ENCODE measurements at places on chromosomes 6 and 20. TPM values are rescaled to one million over a fixed set of nuclear protein-coding genes. Genes with fewer than 3 reads are reported as not detected.
A peak's percentile ranks its signal among the peaks of the same experiment; 100 is the strongest.

DNA sequence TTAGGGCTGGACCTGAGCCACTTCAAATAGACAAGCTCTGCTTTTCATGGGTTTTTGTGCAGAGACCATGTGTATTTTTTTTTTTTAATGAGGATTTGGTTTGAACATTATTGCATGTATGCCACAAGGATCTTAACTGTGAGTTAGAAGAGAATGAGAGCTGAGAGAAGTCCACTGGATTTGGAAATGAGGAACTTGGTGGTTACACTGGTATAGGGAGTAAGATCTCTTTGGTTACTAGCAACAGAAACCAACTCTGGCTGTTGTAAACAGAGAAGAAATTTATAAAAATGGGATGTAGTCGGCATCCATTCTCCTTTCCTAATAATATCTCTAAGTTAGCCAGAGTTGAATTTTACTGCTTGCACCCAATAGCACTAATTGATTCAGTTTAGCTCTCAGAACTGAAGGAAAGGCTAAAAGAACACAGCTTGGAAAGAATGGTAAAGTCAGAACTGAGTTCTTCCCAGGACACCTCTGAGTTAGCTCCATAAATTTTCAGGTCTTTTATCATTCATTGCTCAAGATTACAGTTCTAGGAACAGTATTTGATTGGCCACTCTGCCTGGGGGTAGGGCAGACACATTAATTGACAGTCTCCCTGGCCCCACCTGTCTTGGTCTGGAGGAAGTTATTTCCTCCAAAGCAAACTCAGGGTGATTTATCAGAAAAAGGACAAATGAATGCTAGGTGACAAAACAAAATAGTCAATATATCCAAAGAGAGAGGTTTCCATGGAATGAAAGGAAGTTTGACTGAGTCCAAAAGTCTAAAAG, 3.9 kb upstream of the WFDC2 start:
- no peak overlapping the region for H3K4me3 ChIP-seq
- H3K27ac ChIP-seq: no peak overlapping the region
- H3K27me3 ChIP-seq: peaks cover 12% of the 10 kb centered on the region
- H3K36me3 ChIP-seq: peaks cover 4% of the 10 kb centered on the region
- no peaks in the 10 kb centered on the region for H3K4me1 ChIP-seq
- no peak for DNase-seq

GRCh38 chr6:20620043-20620442, 85.8 kb downstream of the CDKAL1 start:
- DNase-seq: no peak
- no peaks in the 10 kb centered on the region for H3K27me3 ChIP-seq
- no peak overlapping the region for H3K27ac ChIP-seq
- no peaks in the 10 kb centered on the region for H3K36me3 ChIP-seq

- peak overlapping the region; percentile 44 for H3K27ac ChIP-seq
- peaks cover 31% of the 10 kb centered on the region for H3K4me1 ChIP-seq
- DNase-seq: no peak
- H3K27me3 ChIP-seq: peaks cover 16% of the 10 kb centered on the region
- H3K4me3 ChIP-seq: peak overlapping the region; percentile 67
- no peaks in the 10 kb centered on the region for H3K36me3 ChIP-seq
Measured at GRCh38 chr6:35061102-35061615, 80.0 kb downstream of the TCP11 start.

- peaks cover 11% of the 10 kb centered on the region for H3K36me3 ChIP-seq
- H3K4me3 ChIP-seq: no peak overlapping the region
- H3K4me1 ChIP-seq: peaks cover 3% of the 10 kb centered on the region
- no peak for DNase-seq
- H3K27me3 ChIP-seq: no peaks in the 10 kb centered on the region
- no peak overlapping the region for H3K27ac ChIP-seq
Measured at GRCh38 chr20:51535674-51536073, 6.8 kb downstream of the NFATC2 start.

DNA sequence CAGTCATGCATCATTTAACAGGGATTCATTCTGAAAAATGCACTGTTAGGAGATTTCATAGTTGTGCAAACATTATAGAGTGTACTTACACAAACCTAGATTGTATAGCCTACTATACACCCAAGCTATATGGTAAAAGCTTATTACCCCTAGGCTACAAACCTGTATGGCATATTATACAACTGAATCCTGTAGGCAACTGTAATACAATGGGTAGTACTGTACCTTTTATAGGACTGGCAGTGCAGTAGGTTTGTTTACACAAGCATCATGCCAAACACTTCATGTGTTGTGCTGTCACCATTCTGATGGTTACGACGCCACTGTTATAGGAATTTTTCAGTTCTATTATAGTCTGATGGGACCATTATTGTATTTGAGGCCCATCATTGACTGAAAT, 39.3 kb upstream of the KHDC1 start:
- H3K27me3 ChIP-seq: no peaks in the 10 kb centered on the region
- no peak for DNase-seq
- no peak overlapping the region for H3K27ac ChIP-seq
- no peak overlapping the region for H3K4me3 ChIP-seq
- no peaks in the 10 kb centered on the region for H3K4me1 ChIP-seq
- H3K36me3 ChIP-seq: peaks cover 11% of the 10 kb centered on the region

GRCh38 chr6:31332637-31333602, 24.1 kb downstream of the HLA-B start:
- H3K27me3 ChIP-seq: no peaks in the 10 kb centered on the region
- H3K27ac ChIP-seq: no peak overlapping the region
- H3K36me3 ChIP-seq: peaks cover 33% of the 10 kb centered on the region
- H3K4me1 ChIP-seq: no peaks in the 10 kb centered on the region
- no peak for DNase-seq

DNA sequence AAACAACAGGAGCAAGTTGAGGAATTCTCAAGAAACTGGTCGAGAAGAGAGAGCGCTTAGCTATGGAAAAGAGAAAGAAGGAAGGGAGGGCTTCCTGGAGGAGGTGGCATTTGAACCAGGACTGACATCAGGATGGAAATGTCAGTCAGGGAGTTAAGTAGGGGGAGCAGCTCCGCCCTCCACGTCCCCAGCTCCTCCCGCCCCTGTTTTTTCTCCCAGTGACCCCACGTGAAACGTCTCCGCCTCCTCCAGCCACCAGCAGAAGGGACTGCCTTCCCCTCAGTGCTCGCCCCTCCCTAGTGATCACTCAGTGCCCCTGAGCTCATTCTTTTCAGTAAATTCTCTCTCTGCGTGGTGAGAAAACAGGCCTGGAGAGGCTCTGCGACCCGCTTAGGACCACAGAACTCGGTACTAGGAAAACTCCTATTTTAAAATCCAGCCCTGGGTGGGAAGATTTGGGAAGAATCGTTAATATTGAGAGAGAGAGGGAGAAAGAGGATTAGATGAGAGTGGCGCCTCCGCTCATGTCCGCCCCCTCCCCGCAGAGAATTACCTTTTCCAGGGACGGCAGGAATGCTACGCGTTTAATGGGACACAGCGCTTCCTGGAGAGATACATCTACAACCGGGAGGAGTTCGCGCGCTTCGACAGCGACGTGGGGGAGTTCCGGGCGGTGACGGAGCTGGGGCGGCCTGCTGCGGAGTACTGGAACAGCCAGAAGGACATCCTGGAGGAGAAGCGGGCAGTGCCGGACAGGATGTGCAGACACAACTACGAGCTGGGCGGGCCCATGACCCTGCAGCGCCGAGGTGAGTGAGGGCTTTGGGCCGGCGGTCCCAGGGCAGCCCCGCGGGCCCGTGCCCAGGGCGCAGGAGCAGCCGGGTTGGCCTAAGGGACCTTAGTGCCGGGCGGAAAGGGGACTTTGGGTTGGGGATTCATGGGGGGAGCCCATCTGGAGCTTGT, 4.6 kb downstream of the HLA-DPB1 start:
- peaks cover 5% of the 10 kb centered on the region for H3K4me1 ChIP-seq
- peak; percentile 47 for DNase-seq
- H3K27ac ChIP-seq: peak overlapping the region; percentile 70
- peak overlapping the region; percentile 96 for H3K4me3 ChIP-seq
- peaks cover 11% of the 10 kb centered on the region for H3K36me3 ChIP-seq

GRCh38 chr6:137863091-137863797, 3.8 kb upstream of the TNFAIP3 start:
- H3K27me3 ChIP-seq: peaks cover 4% of the 10 kb centered on the region
- no peaks in the 10 kb centered on the region for H3K36me3 ChIP-seq
- no peak overlapping the region for H3K4me3 ChIP-seq
- H3K4me1 ChIP-seq: peaks cover 8% of the 10 kb centered on the region
- no peak overlapping the region for H3K27ac ChIP-seq

DNA sequence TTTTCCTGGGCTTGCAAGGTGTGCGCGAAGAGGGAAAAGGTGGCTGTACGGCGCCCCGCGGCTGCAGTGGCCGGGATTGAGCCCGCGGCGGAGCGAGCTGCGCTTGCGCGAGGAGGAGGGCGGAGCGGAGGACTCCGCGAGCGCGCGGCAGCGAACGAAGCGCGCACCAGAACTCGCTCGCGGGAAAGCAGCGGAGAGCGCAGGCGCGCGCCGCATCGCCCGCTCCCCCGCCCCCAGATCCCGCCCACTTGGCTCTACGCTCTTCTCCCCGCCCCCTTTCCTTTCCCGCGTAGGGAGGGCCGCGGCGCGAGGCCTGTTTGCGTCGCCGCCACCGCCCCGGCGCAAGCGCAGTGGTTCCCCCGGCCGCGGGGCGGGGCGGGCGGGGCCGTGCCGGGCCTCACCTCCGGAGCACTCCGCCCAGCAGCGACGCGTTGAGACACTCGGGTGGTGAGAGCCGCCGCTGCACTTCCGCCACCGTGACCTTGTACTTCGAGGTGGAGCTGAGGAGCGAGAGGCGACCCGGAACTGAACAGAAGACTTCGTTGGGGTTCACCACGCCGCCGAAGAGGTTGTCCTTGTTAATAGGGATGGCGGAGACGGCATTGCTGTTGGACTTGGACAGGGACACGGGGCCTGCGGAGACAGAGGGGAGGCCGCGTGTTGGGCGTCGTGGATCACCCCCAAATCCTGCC, 10.6 kb downstream of the TFAP2A start:
- H3K36me3 ChIP-seq: no peaks in the 10 kb centered on the region
- H3K4me3 ChIP-seq: peak overlapping the region; percentile 90
- H3K27ac ChIP-seq: peak overlapping the region; percentile 62
- peaks cover 12% of the 10 kb centered on the region for H3K27me3 ChIP-seq

- H3K27ac ChIP-seq: no peak overlapping the region
- DNase-seq: no peak
- no peaks in the 10 kb centered on the region for H3K36me3 ChIP-seq
- no peak overlapping the region for H3K4me3 ChIP-seq
Measured at GRCh38 chr20:33822423-33822822, 11.3 kb downstream of the CHMP4B start.

- no peaks in the 10 kb centered on the region for H3K4me1 ChIP-seq
- no peak overlapping the region for H3K27ac ChIP-seq
- H3K36me3 ChIP-seq: no peaks in the 10 kb centered on the region
- DNase-seq: no peak
- no peaks in the 10 kb centered on the region for H3K27me3 ChIP-seq
Measured at GRCh38 chr20:54140927-54141566, 32.7 kb downstream of the CYP24A1 start.

GRCh38 chr20:60565083-60565482, 606.9 kb downstream of the CDH26 start:
- H3K4me1 ChIP-seq: peaks cover 8% of the 10 kb centered on the region
- DNase-seq: no peak
- peaks cover 5% of the 10 kb centered on the region for H3K36me3 ChIP-seq
- H3K27me3 ChIP-seq: peaks cover 8% of the 10 kb centered on the region

DNA sequence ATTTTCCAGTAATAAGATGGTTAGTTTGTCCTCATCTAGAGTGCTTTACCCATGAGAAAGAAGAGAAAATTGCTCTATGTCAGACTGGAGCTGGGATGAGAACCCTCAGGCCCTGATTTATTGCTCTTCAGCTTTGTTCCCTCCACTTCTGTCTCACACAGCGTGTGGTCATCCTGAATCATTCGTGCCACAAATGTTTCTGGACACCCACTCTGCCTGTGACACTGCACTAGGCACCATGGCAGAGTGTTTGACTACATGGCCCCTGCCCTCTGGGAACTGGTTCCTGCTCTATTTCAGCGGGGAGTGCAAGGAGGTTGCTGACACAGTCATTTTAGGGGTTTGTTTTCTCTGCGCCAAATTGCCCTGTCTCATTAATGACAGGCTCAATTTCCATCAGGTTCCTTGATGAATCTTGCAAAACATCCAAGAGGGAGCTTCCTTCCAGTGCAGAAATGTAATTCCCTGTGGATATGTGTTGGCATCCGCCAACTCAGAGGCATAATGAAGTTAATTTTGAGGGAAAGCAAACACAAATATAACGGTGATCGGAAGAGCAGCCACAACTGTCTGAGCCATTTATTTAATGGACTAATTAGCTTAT, 207.5 kb downstream of the CLIC5 start:
- H3K4me3 ChIP-seq: no peak overlapping the region
- no peaks in the 10 kb centered on the region for H3K36me3 ChIP-seq
- H3K27ac ChIP-seq: no peak overlapping the region

DNA sequence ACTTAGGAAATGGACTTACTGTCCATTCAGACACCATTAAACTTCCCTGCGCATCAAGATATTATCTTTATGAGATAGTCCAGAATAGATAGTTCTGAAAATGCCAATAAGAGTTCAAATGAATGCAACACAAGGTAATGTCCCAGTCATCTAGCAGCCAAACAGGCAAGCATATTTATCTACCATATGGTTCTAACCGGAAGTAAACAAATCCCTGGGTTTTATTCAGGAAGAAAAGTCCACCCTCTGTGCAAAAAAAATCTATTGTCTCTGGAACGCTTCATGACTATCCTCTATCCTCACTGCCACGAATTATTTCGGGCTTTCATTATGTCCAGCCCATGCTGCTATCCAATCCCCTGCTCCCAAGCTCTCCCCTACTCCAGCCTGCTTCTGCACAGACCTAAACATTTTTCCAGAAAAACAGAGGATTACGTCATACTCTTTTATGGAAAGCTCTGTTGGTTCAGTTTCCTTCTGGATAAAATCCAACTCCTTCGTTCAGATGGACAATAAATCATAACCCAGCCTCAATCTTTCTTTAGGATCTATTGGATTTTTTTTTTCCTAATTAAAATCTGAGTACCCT, 11.4 kb downstream of the PPIL6 start:
- no peaks in the 10 kb centered on the region for H3K36me3 ChIP-seq
- no peak for DNase-seq
- no peaks in the 10 kb centered on the region for H3K27me3 ChIP-seq
- H3K4me3 ChIP-seq: no peak overlapping the region

Gene OR12D3
- total RNA-seq: not detected

Gene NKX2-2
- 1.2 TPM for total RNA-seq

Gene IRF4
- 0.37 TPM for total RNA-seq

Gene SLC4A11
- 27.2 TPM for total RNA-seq

Gene FOXS1
- total RNA-seq: not detected

Gene SLC17A4
- total RNA-seq: not detected

Gene RPL7L1
- 80.2 TPM for total RNA-seq

Measured in glutamatergic neuron (in vitro differentiated cells).